ENCODE measurements at places on chromosomes 11 and 22. TPM values are rescaled to one million over a fixed set of nuclear protein-coding genes. Genes with fewer than 3 reads are reported as not detected.

The CABP4 gene
- 0.26 TPM for total RNA-seq

The ARSA gene
- 12.4 TPM for total RNA-seq

The TEAD1 gene
- total RNA-seq: 54.4 TPM

The CBX7 gene
- 6.2 TPM for total RNA-seq

The LYVE1 gene
- total RNA-seq: 3.3 TPM

The UBASH3B gene
- total RNA-seq: 24.2 TPM

All from aortic smooth muscle cell (primary cell).